ENCODE measurements at places on chromosomes 3 and 15.

DNA sequence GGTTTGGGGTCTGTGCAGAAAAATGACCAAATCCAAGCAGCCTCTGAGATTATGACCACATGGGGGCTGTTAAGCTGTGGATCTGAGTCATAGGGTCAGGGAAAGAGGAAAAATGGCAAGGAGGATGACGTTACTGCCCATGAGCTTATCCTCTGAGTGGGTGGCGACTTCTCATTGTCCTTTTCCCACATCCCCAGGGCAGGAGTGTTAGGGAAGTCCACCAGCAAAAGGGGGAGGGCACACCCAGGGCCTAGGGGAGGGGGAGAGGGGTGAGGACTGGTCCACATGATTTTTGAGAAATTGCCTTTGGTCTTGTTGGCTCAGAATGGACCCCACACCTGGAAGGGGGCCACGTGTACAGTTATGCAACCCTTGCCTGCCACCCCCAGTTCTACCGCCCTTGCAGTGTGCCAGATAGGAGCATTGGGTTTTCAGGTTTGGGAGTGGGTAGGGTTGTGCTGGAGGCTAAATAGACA is 2.6 kb downstream of the CD276 start:
- no peak for DNase-seq

- DNase-seq: no peak
Observed at GRCh38 chr15:85489773-85490493, 109.5 kb downstream of the AKAP13 start.

DNA sequence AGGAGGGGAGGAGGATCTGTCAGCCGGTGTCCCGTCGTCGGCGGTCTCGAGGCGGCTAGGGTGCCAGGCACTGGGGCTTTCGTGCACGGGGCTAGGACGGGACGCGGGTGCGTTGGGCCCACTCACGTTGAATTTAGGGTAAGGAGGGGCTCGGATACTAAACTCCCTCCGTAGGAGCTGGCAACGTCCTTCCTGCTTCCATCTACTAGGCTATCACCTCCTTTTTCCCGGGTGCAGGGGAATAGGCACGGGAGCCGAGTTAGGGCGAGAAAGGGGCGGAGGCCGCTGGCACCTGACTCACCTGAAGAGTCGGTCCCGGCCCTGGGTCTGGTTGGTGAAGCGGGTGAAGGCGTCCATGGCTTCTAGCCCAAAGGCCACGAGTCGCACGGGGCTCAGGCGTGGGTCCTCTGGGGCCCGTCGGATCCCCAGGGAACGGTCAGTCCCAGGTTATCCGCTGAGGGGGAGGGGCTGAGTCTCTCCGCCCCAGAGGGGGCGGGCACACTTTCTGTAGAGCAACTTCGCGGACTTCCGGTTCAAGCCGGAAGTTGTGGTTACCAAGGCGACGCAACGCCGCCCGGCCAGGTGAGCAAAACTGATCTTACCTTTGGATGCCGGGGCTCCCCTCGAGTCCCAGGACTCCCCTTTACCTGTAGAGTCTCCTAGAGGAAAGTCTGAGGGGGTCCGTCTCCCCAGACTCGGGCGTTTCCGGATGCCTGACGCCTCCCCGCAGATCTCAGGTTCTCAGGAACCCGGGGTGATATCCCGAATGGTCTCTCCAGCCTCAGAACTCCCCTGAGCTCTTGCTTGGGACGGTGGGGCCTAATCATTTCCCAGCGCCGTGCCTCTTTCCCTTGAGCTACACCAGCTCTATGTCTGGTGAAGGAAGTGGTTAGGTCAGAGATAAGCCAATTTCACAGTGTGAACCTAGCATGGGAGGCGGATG is at the start of the genes PEX11A and WDR93:
Gene PEX11A (minus strand): TSS at position 479 of the 943 bp plus-strand sequence. CDS start 122 bp downstream, at position 357.
Gene WDR93 (plus strand): TSS at position 536 of the 943 bp plus-strand sequence. CDS start 10,936 bp downstream, outside the sequence.
- peak; percentile 60 for DNase-seq

DNA sequence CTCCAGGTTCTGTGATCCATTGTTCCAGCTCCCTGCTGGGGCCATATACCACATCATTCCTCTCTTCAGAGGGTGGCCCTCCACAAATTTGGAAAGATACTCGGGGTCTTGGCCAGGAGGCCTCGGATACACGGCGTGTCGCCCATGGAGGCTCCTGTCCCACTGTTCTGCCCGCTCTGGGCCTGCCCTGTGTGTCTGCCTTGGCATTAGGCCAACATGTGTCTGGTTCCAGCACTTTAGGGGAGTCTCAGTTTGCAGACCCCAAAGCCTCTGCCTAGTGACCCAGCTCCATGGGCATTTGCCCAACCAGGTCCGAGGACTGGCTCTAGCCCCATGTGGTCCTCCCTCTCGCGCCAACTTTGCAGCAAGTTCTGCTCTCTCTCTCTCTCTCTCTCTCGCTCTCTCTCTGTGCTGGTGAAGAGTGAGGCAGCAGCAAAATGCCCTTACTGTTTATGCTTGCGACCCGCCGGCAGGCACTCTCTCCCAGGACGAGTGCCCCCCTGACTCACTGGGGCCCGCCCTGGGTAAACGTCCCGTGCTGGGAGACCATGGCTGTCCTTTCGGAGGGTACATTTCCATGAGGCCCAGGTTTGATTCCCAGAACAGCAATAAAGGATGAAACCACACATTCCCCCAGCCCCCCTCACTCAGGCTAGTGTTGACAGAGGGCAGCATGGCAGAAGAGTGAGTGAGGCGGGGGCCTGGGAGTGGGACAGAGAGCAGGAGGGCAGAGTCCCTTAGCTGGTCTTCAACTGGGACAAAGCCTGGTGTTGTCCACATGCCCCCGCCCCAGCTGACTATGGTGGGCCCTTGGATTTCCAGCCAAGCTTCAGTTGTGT is 77.9 kb downstream of the ISG20 start:
- no peak for DNase-seq

- DNase-seq: no peak
Observed at GRCh38 chr15:99657996-99658395, 75.2 kb downstream of the LYSMD4 start.

DNA sequence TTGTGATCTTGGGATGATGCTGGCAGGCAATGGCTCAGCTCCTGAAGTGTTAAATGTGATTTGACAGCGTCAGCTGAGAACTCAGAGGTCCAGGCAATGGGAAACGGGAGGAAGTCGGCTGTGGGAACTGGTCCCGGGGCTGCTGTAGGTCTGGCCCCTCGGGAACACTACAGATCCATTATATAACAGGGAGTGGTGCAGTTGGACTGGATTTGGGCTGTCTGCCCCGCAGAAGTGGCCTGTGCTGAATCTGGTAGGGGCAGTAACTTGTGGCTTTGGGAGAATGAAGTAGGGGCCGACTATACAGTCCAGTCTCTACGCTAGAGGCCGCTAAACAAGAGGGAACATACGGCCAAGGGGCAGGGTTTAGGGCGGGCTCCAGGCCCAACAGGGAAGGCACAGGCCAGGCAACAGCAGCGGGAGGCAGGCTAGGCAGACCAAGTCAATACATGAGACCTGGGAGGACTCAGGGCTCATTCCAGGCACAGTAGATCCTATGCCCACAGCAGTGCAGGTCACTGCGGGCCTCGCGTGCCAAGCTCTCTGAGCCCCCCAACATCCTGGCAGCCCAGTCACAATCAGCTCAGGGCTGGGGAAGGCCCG is 20.3 kb upstream of the IL16 start:
- no peak for DNase-seq

- no peak for DNase-seq
Observed at GRCh38 chr3:45965253-45965652, 22.0 kb downstream of the CXCR6 start.

DNA sequence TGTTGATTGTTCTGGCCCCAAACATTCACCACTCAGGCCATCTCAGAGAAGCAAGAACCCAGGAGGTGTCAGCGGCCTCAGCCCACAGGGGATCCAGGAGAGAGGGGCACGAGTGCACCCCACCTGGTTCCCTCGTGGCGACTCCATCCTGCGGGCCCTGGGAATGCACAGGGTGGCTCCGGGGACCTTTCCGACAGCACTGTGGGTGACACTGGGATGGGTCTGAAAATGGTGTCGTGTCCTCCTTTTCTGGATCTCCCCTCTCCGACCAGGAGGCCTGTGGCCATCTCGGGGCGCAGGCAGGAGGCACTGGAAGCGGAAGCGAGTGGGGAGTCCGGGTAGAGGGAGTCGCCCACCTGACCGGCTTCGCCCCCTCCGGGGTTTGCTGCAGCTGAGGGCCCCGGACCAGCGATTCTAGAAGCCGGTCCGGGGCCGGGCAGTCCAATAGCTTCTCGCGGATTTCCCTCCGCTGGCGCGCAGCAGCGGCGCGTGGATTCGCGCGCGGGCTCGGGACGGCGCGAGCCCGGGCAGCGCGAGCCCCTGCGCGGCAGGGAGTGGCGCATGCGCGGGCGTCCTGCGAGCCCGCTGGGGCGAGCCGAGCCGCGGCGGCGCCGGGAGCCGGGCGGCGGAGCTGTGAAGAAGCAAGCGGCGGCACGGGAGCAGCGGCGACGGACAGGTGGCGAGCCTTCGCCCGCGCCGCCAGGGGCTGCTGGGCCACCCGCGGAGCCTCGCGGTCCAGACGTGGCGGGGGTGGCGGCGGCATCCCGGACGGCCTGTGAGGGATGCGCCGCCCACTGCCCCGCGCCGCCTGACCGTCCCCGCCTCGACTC is at the start of gene DOCK3:
Gene DOCK3 (plus strand): TSS at position 579 of the 830 bp plus-strand sequence. CDS start 337 bp downstream, outside the sequence.
- peak; percentile 27 for DNase-seq

- DNase-seq: no peak
Observed at GRCh38 chr3:114498539-114499370, 204.9 kb downstream of the TIGIT start.

- DNase-seq: no peak
Observed at GRCh38 chr15:62658498-62658897, 384.0 kb upstream of the TPM1 start.

DNA sequence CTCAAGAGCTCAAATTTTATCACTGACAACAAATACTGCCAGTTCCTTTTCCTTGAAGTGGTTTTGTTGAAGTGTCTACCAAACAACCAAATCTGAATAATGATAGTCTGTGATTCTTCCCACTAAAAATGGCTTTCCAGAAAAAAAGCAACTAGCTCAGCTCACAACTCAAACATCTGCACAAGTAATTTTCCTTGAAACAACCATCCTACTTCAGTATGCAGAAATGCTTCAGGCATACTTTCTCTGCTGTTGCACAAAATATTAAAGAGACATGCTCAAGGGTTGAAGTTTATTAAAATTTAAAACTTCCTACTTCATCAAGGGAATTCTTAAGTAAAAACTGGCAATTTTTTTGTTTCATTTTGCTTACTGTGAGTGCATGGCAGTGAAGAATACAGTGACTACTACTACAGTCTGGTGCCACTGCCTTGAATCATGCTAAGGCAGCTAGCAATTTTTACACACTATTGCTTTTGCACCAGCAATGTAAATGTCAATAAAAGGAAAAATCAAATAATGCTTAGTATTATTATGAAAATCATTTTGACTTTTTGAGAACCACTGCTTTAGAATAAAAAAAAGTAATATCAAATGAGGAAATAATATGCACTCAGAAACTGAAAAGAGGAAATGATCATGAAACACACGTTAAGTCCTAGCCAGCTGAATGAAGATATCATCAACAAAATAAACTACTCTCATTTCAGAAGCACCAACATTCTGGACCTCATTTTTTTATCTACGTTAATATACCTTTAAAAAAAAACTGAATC is 33.6 kb downstream of the VPS13C start:
- DNase-seq: no peak

DNA sequence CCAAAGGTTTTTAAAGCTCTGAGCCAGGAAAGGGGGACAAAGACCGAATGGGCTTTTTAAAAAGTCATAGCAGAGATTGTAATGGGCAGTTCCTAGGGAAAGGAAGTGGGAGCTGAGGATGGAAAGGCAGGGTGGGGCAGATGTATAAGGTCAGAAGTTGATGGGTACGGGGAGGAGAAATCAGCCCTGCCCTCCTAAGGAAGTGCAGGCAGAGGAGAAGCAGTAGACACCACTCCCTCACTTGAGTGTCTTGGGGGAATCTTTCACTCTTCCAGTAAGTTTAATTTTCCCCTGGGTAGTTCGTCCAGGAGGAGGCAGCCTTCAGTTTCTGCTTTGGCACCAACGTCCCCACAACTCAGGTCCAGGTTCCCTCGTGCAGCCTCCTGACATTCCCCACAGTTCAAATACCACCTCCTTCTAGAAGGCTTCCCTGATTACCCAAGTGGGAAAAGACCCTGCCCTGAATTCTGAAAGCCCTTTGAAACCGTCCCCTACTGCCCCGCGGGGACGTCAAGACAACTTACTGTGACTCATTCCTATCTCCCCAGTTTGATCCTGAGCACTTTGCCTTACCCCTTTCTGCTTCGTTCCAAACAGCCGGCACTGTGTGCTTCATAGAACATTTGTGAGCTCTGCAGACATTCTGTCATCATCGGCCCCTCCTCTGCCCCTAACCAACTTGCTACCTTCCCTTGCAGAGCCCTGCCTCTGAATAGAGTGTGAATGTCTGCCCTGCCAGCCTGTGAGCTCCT is 14.3 kb upstream of the SRP14 start:
- no peak for DNase-seq

GRCh38 chr15:39358441-39359041 is 222.3 kb upstream of the THBS1 start:
- DNase-seq: no peak

DNA sequence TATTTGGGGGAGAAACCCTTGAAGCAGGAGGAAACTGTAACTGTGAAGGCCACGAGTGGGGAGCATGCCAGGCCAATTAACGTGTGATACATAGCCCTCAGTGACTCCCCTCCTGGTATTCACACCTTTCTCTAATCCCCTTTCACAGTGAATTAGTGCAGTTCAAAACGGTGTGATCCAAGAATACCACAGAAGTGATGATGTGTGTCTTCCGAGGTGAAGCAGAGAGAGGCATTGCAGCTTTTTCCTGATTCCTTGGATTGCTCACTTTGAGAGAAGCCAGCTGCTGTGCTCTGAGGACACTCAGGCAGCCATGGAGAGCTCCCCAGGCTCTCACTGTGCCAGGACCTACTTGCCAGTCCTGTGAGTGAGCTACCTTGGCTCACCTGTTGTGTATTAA is 17.3 kb downstream of the NIPA2 start:
- DNase-seq: no peak

DNA sequence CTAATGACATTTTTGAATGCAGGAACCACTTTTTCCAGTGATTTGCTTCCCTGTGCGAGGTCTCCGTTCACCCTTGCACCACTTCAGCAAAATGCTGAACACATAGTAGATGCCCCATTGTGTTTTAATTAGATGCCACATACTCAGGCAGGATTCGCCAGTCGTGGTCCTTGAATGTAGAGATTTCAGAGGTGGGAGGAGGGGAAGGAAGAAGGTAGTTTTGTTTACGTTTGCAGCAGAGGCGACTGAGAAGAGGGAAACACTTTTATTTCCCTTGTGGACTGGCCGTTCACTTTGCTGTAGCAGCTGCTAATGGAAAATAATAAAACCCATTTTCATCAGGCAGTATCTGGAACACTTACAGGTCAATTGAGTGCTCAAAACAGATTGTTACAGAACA is 262.8 kb upstream of the TBL1XR1 start:
- DNase-seq: peak; percentile 27

DNA sequence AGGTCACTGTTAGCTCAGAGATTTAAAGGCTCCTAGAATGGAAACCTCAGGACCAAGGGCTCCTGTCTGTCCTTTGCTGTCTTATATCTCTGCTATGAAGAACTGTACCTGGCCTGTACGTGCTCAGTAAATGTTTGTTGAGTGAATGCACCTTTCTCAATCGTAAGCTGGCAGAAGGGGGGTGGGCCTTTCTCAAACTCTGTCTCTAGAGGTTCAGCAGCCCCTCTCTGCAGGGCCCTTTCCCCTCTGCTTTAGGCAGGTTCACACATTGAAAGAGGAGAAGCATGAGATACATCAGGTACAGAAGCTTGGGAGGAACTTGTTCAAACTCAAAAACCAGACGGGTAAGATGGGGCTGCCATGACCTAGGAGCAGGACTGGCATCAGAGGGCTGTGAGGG is 155.6 kb downstream of the GOLGA6L4 start:
- no peak for DNase-seq

- no peak for DNase-seq
Observed at GRCh38 chr3:167067787-167068161, 312.3 kb downstream of the ZBBX start.

GRCh38 chr3:71463617-71464016 is 119.9 kb downstream of the FOXP1 start:
- DNase-seq: no peak

- DNase-seq: no peak
Observed at GRCh38 chr15:74845208-74845568, 2.2 kb upstream of the ULK3 start.
